Choroid plexus epithelial cell (primary cell): ENCODE measurements at places on chromosomes 3 and 15.
A peak's percentile ranks its signal among the peaks of the same experiment; 100 is the strongest.

DNA sequence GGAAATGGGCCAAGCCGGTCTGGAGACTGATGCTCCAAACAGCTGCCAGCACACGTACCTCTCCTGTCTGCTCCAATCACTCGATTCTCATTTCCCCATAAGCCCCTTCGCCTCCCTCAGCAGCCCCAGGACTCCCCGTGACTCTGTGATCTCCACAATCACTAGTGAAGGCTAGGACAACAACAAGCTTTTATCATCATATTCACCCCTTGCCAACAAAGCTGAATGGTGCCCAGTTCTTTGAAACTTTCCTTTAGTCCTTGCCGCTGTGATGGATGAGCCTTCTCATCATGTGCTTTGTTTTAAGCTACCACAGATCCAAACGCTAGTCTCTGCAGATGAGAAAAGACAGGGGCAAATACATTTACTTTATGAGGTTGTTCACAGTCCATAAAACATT, 242.0 kb downstream of the SV2B start:
- no peak for DNase-seq

GRCh38 chr3:38131621-38132369, 5.1 kb downstream of the ACAA1 start:
- DNase-seq = peak; percentile 69

DNA sequence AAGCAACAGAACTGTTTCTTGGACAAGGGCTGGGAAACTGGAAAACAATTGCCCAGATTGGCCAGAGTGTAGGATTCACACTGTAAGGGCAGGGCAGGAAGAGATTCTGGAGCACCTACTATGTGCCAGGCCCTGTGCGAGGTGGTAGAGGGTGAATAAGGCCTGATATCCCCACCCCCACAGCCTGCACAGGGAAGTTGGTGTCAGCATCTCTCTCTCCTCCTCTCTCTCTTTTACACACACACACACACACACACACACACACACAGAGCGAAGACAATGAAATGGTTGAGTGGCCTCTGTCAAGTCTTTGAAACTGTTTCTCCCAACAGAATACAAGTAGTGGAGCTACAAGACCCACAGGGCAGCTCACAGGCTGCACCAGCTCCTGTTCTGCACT, 47.1 kb upstream of the SLCO2A1 start:
- no peak for DNase-seq

DNA sequence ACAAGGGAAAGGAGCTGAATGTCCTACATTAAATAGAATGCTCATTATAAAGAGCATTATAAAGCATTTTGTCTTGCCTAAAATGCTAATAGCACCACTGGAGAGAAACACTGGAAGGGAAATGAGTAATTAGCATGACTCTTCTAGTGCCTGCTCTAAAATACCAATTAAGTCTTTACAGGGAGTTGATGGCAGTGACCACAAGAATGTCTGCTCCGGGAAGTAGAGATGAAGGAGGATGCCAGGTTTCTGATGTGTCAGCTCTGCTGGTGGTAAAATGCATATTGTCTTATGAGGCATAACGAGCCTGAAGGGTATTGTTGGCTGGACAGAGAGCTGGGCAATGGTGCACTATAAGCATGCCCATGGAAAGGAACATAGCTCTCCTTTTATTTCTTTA, 49.5 kb downstream of the MYLK start:
- peak; percentile 75 for DNase-seq

DNA sequence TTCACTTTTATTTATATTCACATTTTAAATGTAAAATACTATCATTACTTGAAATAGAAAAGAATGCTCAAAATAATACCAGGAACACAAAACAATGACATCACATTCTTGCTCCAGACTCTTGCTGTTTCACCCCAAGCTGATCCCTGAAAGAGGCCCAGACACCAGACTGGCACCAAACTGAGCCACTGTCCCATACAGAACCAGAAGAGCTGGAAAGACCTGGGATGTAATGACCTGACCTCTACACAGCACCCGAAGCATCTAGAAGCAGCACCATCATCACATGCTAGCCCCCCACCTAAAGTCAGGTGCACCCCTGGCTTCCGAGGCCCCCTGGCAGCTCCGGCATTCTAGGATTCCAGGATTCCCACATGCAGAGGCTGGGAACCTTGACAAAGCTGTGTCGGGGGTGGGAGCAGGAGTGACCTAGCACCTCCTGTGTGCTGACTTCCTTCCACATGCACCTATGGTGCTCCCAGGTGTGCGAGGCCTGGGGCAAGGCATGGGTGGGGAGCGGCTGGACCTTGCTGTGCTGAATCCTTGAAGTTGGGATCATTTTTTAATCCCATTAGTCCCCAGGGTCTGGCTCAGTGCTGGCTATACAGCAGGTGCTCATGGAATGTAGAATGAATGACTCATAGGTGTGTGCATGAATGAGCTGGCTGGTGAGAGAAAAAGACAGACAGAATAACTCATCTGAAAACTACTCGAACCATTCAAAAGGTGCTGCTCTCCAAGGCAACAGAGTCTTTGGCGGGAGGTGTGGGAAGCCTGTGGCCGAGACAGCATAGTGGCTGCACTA, 144.7 kb upstream of the IQSEC1 start:
- DNase-seq = peak; percentile 23

- no peak for DNase-seq
These were observed 20.4 kb upstream of the EXOG start for GRCh38 chr3:38475716-38476115.

DNA sequence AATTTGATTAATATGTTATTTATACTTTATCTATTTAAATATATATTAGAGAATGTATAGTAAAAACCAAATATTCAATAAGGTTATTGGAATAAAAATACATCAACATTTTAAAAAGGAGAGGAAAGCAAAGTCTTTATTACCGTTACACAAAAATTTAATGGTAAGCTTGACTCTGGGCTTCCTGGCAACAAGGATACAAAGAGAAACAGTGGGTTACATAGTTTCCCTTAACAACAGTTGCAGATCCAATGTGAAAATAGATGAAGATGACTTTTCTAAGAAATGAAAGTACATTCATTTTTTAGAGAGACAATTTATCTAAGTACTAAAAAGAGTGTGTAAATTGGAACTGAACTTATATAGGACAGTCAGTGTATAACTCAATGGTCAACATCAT, 6.0 kb upstream of the PHLDB2 start:
- DNase-seq = no peak

- DNase-seq = peak; percentile 68
These were observed 13.1 kb upstream of the SCN5A start for GRCh38 chr3:38662544-38662943.

DNA sequence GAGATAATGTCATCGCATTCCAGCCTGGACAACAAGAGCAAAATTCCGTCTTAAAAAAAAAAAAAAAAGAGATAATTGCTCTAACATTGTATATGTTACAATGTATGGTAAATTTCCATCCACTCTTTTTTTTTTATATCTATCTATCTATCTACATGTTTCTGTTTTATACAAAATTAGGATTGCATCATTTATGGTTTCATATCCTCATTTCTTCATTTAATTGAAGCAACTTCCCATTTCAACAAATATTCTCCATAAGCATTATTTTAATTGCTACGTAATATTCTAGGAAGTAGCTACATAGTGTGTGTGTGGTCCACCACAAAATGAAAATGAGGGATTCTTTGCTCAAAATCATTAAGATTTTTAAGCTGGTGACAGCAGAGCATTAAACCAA, 18.4 kb downstream of the RBP1 start:
- DNase-seq = no peak

- DNase-seq = no peak
These were observed 1.7 kb upstream of the FAH start for GRCh38 chr15:80151148-80151547.

- no peak for DNase-seq
These were observed 542.3 kb downstream of the EDEM1 start for GRCh38 chr3:5729852-5730251.

- DNase-seq = no peak
These were observed 205.9 kb downstream of the ZIC1 start for GRCh38 chr3:147615035-147615434.

DNA sequence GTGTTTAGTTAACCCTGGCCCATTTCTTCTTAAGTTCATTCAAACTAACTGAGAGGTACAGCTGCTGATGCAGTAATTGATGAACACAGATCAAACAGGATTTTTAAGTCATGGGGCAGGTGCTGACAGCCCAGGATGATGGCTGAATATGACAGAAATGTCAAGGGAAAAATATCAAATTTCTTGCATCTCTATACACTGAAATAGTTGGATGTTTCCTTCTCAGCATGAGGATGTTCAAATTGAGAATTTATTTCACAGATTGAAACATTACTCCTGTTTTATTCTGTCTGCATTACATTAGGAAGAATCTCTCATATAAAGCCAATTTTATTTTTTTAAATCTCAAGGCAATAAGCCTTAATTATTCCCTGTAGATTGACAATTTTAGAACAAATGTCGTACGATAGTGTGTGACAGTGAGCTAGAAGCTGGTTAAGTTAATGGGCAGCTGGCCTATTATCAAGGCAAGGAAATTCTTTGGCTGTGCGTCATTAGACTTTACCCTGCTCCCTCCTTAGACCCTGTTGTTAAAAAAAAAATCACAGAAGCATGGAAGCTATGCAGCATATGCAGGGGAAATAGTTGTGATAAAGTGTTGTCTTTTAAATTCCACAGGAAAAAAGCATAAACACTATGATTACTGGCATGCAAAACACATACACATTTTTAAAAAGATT, 183.8 kb upstream of the KCNMB2 start:
- DNase-seq = peak; percentile 94

- peak; percentile 76 for DNase-seq
These were observed 7.7 kb downstream of the DUOXA2 start for GRCh38 chr15:45121706-45122417.

GRCh38 chr3:10981961-10982360, 10.6 kb upstream of the SLC6A1 start:
- DNase-seq = peak; percentile 41

- DNase-seq = no peak
These were observed 47.4 kb upstream of the SEC22A start for GRCh38 chr3:123154020-123154985.

DNA sequence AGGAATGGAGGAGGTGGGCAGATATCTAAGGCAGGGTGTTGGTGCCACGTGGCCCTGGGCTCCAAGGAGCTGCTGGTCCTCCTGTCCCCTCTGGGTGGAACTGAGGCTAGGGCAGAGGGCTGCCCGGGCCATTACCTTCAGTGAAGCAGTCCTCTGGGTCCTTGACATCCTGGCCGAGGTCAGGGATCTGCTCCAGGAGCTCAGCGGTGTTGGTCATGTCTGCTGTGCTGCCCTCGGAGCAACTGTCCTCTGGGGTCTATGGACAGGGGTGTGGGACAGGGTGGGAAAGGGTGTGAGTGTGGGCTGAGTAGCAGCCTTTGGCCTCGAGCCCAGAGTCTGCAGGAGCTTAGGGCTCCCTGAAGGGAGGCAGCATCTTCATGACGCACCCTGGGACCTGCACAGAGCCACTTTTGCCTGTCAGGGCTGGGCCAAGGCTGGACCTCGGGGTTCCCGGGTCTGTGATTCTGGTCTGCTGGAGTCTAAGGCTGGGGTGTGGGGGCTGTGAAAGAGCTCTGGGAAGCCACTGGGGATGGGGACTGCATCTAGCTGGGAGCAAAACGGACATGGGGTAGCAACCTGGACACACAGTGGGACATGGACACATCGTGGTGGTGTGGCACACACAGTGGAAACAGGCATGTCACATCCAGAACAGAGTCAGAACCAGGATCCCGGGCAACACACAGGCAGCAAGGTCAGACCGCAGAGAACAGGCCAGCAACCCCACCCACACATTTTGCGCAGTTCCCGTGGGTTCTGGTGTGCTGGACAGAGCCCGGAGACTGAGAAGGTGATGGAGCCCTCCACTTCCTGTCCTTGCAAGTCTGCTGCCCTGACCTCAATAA, 72.7 kb downstream of the SCN5A start:
- DNase-seq = no peak

DNA sequence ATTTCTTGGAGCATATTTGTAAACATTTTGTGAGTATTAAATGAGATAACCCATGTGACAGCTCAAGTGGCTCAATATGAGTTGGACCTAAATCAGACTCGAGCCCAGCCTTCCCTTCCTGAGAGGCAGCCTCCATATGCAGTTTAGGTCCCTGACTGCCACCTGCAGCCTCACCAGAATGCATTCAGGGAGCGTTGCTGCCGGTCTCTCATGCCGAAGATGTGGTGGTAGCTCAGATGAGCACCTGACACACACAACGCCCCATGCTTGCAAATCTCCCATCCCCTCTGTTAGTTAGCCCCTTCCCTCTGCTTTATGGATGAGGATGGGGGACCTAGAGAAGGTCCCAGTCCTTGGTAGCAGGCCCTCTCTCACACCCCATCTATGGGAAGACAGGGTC, 9.2 kb downstream of the ST6GAL1 start:
- no peak for DNase-seq

GRCh38 chr3:194877291-194878119, 191.8 kb downstream of the FAM43A start:
- DNase-seq = no peak

GRCh38 chr3:108218811-108219210, 3.4 kb downstream of the IFT57 start:
- DNase-seq = peak; percentile 55

DNA sequence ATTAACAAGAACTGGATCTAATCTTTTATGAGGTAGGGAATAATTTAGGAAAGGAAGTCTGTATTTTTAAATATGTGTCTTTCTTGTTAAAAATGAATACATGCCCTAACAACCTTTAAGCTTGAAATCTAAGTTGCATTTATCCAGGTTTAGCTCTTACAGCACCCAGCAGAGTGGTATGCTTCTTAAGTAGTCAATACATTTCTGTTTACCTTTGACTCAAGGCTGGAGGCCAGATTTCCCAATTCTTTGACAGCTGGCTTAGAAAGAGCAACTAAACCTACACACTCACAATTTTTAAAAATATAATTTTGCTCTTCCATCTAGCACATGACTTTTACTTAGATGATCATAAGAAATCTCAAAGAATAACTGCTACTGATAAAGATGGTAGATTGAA, 148.9 kb downstream of the DPH6 start:
- DNase-seq = peak; percentile 56

- DNase-seq = no peak
These were observed 7.1 kb downstream of the TLE3 start for GRCh38 chr15:70090436-70091296.

DNA sequence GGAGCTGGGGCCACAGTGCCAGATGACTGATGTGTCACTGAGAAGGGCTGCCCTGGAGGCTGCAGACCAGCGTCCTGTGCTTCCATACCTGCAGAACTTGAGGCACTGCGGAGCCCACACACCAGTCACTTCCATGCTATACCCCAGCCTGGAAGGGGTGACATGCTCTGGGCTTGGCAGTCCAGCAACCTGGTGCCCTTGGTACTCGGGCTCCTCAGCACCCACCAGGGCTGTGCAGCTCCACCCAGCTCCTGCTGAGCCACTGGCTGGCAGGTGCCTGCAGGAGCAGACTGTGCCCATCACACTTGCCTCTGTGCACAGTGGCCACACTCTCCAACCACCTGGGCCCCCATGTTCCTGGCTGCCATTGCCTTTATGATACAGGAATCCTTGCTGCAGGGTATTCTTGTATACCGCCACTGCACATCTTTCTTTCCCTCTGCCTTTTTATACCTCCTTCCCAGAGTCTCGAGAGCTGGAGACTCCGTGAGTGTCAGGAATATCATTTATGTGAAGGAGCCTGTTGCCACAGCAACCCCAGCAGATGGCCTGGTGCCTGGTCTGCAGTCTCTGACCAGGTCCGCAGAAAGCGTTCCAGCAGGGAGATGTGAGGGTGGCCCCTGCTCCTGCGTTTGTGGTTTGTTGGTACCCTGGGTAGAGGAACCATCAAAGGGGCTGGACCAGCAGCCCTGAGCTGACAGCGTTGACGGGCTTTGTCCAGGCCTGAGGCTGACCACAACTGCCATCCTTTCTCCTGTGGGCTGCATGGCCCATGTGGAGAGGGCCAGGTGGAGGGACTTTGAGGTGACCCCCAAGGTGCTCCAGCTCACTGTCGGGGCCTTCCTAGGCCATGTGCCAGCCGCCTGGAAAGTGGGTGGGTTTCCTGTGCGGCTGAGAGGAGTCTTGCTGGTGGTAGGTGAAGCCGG, 93.4 kb upstream of the PLXNA1 start:
- DNase-seq = no peak
